ENCODE measurements at places on chromosomes 16 and 17. TPM values are rescaled to one million over a fixed set of nuclear protein-coding genes. Genes with fewer than 3 reads are reported as not detected.
A peak's percentile ranks its signal among the peaks of the same experiment; 100 is the strongest.

The SOST gene
- total RNA-seq = not detected

The ZDHHC1 gene
- total RNA-seq = 4.8 TPM

The NME2 gene
- 1,558 TPM for total RNA-seq

The TBC1D3 gene
- total RNA-seq = not detected

The CIITA gene
- not detected for total RNA-seq

The SULT1A1 gene
- 4.7 TPM for total RNA-seq

The SPNS2 gene
- total RNA-seq = 2.6 TPM

The AANAT gene
- not detected for total RNA-seq

The CPHXL2 gene
- not detected for total RNA-seq

The HERPUD1 gene
- 50.1 TPM for total RNA-seq

DNA sequence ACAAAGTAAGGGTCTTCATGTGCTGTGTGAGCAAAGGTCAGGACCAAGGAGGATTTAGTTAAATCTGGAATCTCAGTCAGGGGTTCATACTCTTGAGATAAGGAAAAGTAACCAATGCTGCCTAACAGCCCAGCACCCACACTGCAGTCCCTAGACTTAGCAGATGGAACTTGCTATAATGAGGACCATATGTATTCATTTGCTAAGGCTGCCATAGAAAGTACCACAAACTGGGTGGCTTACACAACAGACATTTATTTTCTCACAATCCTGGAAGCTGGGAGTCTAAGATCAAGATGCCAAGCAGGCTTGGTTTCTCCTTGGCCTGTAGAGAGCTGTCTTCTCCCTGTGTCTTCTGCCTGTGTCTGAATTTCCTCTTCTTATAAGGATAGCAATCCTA, 20.8 kb downstream of the ZP2 start:
- DNase-seq = no peak

- no peak for DNase-seq
These were observed 26.7 kb downstream of the METRNL start for GRCh38 chr17:83106056-83106588.

- DNase-seq = no peak
These were observed 10.3 kb downstream of the PHB1 start for GRCh38 chr17:49404361-49404760.

- no peak for DNase-seq
These were observed 447.2 kb downstream of the KIF2B start for GRCh38 chr17:54269881-54270280.

- no peak for DNase-seq
These were observed 10.5 kb downstream of the XYLT2 start for GRCh38 chr17:50356418-50356817.

- no peak for DNase-seq
These were observed 397.3 kb downstream of the SHISA9 start for GRCh38 chr16:13298666-13299065.

- DNase-seq = no peak
These were observed 20.8 kb downstream of the GNA13 start for GRCh38 chr17:65035704-65036103.

DNA sequence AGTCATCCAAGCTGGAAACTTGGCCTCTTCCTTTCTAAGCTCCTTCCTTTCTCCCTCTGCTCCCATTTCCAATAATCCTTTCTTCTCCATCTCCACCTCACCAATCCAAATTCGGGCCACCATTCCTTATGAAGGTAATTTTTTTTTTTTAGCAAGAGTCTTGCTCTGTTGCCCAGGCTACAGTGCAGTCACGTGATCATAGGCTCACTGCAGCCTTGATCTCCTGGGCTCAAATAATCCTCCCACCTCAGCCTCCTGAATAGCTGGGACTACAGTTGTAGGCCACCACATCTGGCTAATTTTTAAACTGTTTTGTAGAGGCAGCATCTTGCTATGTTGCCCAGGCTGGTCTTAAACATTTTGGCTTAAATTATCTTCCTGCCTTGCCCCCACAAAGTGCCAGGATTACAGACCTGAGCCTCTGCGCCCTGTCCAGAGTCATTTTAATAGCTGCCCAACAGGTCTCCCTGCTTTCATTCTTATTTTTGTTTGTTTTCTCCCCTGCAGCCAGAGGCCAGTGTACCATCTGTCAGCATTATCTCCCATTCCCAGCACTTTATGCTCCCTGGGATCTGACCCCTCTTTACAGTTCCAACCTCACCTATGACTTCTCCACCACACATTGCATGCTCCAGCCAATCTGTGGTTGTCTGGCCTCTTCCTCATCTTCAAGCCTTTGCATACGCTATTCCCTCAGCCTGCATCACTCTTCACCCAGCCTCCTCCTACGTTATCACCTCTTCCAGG, 2.3 kb upstream of the GP2 start:
- no peak for DNase-seq

- no peak for DNase-seq
These were observed 45.2 kb downstream of the CMTM3 start for GRCh38 chr16:66649636-66650205.

DNA sequence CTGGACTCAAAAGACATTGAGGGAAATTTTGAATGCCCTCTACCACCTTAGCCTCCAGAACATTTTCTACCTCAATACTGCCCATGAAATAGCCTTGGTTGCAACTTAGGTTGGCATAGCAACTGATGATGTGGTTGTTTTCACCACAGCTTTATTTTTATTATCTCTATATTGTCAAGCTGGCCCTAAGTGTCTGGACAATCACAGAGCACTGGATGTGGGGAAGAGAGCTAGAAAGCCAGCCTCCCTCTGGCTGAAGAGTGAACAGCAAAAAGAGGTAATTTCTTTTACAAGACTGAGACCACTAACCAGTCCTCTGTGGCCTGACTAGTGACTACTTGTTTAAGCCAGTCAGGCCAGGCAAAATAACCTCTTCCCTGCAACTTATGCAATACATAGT, 159.6 kb downstream of the HS3ST2 start:
- no peak for DNase-seq

DNA sequence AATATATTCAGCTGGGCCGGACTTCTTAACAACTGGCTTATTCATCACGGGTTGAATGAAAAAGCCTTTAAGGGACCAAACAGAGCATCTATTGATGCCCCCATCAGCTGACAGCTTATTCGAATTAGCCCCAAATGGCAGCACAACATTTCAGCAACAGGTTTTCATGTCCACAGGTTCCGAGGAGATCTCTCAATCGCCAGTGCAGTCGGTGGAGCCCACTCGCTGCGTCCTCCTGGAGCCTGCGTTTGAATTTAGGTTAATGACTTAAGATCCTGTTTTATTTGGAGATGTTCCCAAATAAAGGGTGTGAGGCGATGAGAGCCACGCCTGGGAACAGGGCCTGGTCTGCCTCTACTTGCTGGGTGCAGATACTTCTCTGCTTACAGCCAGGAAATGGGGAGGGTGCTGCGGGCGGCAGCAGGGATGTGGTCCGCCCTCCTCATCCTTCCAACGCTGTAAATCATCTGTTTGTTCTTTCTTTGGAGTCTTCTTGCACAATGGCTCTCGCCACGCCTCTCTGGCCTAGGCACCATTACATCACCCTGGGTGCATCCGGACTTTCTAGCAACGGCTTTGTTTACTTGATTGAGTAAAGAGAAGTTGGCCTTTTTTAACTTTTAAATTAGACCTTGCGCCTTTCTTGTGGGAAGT, 22.6 kb downstream of the NDE1 start:
- DNase-seq = peak; percentile 92

DNA sequence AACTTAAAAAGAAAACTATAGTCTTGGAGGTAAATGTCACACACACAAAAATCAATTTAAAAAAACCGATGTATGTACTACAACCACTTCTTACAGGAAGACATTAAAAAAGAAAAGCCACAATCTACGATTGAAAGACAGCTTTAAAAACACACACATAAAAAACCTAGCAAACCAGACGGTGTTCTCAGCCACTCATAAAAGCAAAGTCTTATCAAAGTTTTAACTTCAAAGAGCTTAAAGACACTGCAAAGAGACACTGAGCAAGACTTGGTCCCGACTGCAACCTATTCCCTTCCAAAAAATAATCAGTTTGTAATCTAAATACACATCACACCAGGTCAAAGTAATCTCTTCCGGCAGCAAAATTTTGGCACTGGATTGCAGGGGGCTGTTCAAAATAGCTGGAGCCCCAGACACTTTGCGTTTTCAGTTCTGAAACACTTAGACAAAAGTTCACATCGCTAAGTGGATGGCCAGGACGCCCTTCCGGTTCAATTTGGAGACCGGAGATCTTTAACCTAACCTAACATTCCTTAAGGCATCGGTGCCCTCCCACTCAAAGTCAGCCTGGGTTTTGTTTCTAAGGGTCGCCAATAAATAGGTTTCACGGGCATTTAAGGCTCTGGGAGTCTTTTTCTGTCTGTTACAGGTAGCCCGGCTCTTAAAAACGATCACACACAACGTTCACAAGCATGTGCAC, 2.6 kb downstream of the ZCCHC14 start:
- DNase-seq = no peak

DNA sequence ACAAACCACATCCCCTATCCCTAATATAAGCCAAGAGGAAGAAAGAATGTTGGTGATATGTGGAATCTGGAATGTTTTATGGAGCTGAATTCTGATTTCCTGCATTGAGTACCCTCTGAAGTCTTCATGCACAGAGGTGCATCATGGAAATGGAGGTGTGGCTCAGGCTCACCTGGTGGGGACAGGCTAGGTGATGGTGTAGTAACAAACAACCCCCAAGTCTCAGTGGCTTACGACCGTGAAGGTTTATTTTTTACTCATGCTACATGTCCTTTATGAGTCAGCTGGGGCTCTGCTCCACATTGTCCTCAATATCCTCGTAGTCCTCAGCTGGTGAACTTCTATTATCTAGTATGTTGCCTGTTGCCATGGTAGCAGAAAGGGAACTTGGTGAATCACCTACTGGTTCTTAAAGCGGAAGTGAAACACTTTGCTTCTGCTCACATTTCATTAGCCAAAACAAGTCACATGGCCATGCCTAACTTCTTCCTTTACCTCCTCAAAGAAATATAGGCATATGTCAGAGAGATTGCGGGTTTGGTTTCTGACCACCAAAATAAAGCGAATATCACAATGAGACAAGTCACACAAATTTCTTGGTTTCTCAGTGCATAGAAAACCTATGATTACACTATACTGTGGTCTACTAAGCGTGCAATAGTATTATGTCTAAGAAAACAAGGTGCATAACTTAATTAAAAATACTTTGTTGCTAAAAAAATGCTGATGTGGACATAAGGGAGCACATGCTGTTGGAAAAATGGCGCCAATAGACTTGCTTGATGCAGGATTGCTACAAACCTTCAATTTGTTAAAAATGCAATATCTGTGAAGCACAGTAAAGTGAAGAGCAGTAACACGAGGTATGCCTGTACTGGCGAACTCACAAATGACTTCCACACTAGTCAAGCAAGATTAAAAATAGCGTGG, at the start of gene PMFBP1:
Gene PMFBP1 (minus strand): TSS at position 51 of the 930 bp plus-strand sequence. CDS start 947 bp downstream, outside the sequence.
- peak; percentile 74 for DNase-seq

GRCh38 chr17:28404007-28404406, 2.0 kb downstream of the SLC46A1 start:
- DNase-seq = no peak

GRCh38 chr16:75555213-75555706, 792 bp downstream of the TMEM231 start:
- peak; percentile 88 for DNase-seq

DNA sequence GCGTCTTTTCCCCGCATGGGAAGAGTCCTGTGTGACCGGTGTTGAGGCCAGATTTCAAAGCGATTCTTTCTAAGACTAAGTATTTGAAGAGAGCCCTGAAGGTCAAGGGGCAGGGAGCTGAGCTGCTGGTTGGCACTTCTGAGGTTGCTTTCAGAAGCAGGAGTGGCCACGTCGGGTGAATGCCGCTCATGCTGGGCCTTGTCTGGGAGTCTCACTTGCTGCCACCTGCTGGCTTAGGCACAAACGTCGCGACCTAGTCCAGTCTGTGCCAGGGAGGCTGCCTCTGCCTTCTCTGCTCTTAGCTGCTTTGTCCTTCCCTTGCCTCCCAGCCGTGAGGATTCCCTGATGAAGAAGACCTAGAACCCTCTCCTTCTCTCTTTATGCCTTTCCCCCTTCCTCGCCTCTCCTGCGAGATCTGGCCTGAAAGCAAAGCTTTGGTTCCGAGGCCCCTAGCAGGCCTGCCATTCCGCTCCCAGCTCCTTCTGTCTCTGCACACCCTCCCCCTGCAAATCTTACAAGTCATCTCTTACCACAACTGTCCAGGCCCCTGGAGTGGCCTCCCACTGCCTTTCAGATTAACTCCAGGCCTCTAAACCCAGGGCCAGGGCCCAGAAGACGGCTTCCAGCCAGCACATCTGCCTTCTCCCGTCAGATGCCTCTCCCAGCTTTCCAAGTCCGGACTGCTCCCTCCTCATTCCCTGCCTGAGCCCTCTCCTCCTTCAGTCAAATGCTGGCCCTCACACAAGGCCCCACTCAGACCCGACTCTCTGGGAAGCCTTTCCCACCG, 11.4 kb downstream of the CTNS start:
- DNase-seq = peak; percentile 58

DNA sequence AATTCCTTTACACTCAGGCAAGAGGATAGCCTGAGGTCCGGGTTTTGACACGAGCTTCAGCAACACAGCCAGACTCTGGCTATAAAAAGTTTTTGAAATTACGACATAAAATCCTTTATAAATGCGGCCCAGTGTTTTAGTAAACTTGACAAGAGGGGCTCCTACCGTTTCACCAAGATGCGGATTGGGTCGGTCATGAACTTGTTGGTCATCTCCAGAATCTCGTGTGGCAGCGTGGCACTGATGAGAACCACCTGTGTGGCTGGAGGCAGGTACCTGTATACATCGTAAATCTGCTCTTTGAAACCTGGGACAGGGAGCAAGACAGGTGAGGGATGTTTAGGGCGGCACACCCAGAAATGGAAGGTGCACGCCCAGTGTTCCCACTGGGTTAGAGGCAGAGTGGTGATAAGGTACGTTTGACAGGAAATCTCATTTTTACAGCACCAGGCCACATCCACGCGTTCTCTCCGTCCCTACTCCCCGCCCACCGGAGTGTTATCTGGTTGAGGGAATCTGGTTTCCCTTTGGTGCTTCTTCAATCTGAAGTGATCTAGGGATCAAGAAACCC, 8.0 kb downstream of the EIF4A3 start:
- no peak for DNase-seq

DNA sequence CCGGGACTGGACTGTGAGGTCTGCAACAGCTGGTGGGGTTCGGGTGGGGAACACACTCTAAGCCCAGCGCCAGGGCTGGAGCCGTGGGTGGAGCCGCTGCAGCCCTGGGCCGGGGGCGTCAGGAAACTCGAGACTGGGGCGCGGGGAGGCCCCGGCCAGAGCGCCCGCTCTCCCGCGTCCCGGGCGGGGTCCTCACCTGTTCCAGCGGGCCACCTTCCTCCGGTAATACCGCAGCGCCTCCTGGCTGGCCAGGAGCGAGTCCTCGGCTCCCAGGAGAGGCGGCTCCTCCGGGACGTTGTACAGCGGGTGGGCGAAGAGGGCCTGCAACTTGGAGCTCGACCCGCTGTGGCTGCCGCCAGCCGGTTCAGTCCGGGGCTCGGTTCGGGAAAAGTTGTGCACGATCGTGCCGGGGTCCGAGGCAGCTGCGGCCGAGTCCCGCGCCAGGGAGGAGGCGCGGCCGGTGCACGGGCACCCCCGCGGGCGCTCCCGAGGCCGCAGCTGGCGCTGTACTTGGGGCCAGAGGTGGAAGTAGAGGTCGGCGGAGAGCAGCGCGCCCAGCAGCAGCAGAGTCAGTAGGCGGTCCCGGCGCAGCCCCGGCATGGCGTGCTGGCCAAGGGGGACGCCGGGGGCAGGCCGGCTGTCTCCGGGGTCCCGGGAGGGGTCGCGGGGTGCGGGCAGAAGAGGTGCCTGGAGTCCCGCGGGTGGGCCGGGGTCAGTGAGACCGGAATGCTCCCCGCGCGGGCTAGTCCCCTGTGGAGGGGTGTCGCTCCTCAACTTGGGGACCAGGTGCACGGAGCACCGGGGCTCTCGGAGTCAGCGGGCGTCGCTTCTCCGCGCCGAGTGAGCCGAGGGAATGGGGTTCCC, 868 bp downstream of the FAM20A start:
- DNase-seq = no peak
